ENCODE measurements at places on chromosomes 4 and X.

GRCh38 chrX:110741213-110741796 is 54.3 kb downstream of the CHRDL1 start:
- no peak for DNase-seq

DNA sequence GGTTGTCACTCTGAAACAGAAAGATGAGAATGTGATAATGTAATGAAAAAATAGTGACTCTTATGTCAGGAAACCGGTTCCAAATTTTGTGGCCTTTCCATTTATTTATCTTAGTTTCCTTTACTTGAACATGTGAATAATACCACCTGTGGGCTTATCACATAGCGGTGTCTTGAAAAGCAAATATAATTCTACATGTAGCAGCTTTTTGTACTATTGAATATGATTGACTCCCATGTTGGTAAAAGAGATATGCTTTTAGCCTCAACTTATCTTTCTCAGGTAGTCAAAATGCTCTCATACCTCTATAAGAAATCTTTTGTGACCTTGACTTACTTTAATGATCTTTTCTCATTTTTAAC is 12.0 kb downstream of the PRDM8 start:
- no peak for DNase-seq

- no peak for DNase-seq
Observed at GRCh38 chr4:94408549-94409374, 43.0 kb upstream of the PDLIM5 start.

- no peak for DNase-seq
Observed at GRCh38 chr4:107996949-107997788, 7.5 kb downstream of the HADH start.

GRCh38 chr4:19752599-19752998 is 499.1 kb upstream of the SLIT2 start:
- DNase-seq, result no peak

GRCh38 chr4:149031399-149031798 is 589.2 kb upstream of the NR3C2 start:
- DNase-seq, result no peak

- no peak for DNase-seq
Observed at GRCh38 chr4:6425336-6425735, 47.1 kb downstream of the PPP2R2C start.

GRCh38 chr4:138189206-138189605 is 52.9 kb downstream of the SLC7A11 start:
- no peak for DNase-seq

DNA sequence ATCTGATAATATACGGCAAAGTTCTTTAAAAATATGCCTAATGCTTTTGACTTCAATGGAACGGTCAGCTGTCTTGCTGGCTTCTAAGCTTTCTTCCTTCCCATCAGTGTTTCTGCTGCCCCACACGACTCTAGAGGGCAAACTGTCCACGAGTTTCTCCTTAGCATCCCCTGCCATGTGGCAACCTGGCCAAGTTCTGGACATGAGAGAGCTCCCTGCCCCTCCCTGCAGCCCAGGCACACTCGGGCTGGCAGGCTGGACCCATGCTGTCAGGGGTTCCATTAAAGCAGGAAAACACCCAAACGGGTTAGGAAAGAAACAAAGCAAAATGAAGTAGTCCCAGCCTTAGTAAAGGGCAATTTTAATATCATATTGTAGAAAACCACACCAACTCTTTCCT is 38.8 kb downstream of the KDR start:
- DNase-seq, result no peak

DNA sequence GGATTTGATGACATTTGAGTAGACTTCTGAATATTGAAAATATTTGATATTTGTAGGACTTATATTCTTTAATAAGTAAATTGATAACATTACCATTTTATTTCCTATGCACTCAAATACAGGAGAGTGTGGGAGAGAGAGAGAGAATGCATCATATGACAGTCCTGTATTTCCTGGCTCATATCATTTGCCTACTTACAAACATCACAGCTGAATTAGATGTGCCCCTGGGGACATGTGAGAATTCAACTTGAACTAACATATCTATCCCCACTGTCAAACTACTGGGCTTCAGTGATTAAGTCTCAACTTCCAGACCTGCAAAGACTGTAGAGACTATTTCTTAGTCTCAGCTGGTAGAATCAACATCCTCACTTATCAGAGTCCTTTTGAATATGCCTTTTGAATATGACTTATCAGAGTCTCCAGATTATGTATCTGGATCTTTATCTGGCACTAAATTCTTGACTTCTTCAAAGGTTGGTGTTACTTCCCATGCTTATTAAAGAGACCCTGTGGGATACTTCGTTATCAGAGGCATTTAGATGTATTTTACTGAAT is 75.5 kb downstream of the PABPC4L start:
- DNase-seq, result no peak

GRCh38 chr4:119040694-119041185 is 94.9 kb upstream of the MYOZ2 start:
- no peak for DNase-seq
